ENCODE measurements at places on chromosomes 7 and 10. TPM values are rescaled to one million over a fixed set of nuclear protein-coding genes. Genes with fewer than 3 reads are reported as not detected.

Gene DRGX
- 0.32 TPM for total RNA-seq

DNA sequence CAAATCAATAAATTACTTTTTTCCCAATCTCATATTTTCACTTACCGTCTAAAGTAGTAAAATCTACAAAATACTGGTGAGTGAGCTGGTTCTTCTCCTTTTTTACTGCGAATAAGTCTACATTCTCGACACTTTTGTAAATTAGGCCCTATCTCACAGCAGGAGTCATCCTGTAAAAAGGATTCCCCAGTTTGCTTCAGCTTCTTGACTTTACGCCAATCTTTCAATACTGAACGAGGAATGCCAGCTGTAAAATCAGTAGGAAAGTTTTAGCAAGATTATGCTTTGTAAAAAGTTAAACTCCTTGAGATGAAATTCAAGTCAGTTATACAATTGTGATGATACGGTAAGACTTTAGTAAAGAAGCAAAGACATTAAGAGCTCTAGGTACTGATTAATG is 67.3 kb downstream of the NRBF2 start:
- H3K27me3 ChIP-seq = no peaks in the 10 kb centered on the region
- peaks cover 10% of the 10 kb centered on the region for H3K36me3 ChIP-seq
- no peaks in the 10 kb centered on the region for H3K4me1 ChIP-seq
- no peak for DNase-seq
- H3K27ac ChIP-seq = no peak overlapping the region

GRCh38 chr10:101568054-101568745 is 19.9 kb downstream of the POLL start:
- no peak overlapping the region for H3K4me3 ChIP-seq
- peaks cover 20% of the 10 kb centered on the region for H3K4me1 ChIP-seq
- peaks cover 67% of the 10 kb centered on the region for H3K27me3 ChIP-seq
- H3K36me3 ChIP-seq = no peaks in the 10 kb centered on the region
- no peak overlapping the region for H3K27ac ChIP-seq

GRCh38 chr10:72024596-72024995 is 60.4 kb downstream of the CHST3 start:
- no peak for DNase-seq
- no peaks in the 10 kb centered on the region for H3K27me3 ChIP-seq
- no peak overlapping the region for H3K27ac ChIP-seq
- H3K36me3 ChIP-seq = no peaks in the 10 kb centered on the region
- no peak overlapping the region for H3K4me3 ChIP-seq

GRCh38 chr10:84193846-84194423 is 402 bp upstream of the CDHR1 start:
- peaks cover 11% of the 10 kb centered on the region for H3K4me1 ChIP-seq
- peak overlapping the region; percentile 38 for H3K4me3 ChIP-seq
- H3K36me3 ChIP-seq = no peaks in the 10 kb centered on the region
- H3K27me3 ChIP-seq = peaks cover 26% of the 10 kb centered on the region

- H3K4me3 ChIP-seq = no peak overlapping the region
- peaks cover 21% of the 10 kb centered on the region for H3K4me1 ChIP-seq
- DNase-seq = no peak
- H3K27ac ChIP-seq = no peak overlapping the region
- H3K27me3 ChIP-seq = no peaks in the 10 kb centered on the region
- H3K36me3 ChIP-seq = no peaks in the 10 kb centered on the region
Observed at GRCh38 chr7:13036256-13036780, 348.9 kb downstream of the ARL4A start.

Measured in transverse colon (tissue), 4 donors.